NB4 (cell line): ENCODE measurements at places on chromosomes 16 and 17.
A peak's percentile ranks its signal among the peaks of the same experiment; 100 is the strongest.

- DNase-seq, result peak; percentile 80
Observed at GRCh38 chr17:6574687-6575595, 18.6 kb upstream of the PITPNM3 start.

DNA sequence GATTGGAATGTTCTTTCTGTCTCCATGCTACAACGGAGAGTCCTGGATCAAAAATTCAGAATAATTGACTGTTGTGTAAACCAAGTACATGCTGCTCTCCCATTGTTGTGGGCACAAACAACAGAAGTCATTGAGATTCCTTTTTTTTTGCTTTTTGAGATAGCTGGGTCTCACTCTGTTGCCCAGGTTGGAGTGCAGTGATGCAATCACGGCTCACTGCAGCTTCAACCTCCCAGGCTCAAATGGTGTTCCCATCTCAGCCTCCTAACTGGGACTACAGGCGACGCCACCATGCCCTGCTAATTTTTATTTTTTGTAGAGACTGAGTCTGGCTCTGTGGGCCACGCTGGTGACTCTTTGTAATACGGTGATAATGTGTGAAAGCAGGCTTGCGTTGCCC lies 24.5 kb downstream of the NDE1 start:
- no peak for DNase-seq

GRCh38 chr17:75542728-75543336 lies 17.3 kb downstream of the LLGL2 start:
- no peak for DNase-seq

- no peak for DNase-seq
Observed at GRCh38 chr16:60413969-60414368, 1622.3 kb downstream of the CDH8 start.

DNA sequence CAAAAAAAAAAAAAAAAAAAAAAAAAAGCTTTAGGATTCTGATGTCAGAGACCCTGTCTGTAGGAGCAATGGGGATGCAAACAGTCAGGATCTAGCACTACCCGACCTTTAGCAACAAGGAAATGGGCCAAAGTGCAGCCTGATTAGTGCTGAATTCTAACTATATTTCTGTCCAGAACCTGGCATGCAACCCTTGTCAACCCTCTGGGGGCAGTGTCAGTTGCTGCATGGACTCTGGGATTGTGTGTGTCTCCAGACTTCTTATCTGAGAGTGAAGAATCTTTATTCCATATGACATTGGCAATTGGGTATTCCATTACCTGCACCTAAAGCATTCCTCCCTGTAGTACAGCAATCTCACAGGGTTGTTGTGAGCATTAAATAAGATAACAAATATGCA lies 120.3 kb upstream of the CRHR1 start:
- no peak for DNase-seq
